ENCODE measurements at places on chromosomes 7 and 10. TPM values are rescaled to one million over a fixed set of nuclear protein-coding genes. Genes with fewer than 3 reads are reported as not detected.

Gene ZNF365
- not detected for total RNA-seq

Gene ARMH3
- 26.8 TPM for total RNA-seq

Gene GHRHR
- not detected for total RNA-seq

Gene TUBAL3
- total RNA-seq = not detected

DNA sequence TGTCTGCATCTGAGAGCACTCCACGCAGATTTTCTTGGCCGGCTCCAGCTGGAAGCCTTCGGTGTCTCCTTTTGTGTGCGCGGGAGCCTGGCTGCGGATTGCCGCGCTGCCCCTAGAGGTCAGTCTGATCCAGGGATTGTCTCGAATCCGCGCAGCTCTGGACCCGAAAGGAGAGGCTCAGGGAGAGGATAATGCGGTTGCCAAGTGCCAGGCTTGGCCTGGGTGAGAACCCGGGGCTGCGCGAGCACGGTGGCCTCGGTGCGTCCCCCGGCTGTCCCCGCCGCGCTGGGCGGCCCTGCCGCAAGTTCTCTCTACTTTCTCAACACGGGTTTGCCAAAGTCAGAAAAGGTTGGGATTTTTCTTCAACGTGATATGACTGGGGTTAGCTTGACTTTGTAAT lies 140.9 kb downstream of the ADCYAP1R1 start:
- no peak for DNase-seq

GRCh38 chr10:129744134-129745111 lies 219.7 kb downstream of the EBF3 start:
- no peak for DNase-seq

DNA sequence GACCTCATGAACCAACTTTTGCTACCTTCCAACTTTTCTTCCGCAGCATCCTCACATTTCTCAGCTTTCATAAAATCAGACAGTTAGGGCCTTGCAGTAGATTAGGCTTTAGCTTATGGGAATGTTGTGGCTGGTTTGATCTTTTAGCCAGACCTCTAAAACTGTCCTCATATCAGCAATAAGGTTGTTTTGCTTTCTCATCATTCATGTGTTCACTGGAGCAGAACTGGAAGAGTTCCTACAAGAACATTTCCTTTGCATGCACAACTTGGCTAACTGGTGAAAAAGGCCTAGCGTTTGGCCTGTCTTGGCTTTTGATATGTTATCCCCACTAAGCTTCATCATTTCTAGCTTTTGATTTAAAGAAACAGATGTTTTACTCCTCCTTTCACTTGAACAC lies 130.0 kb upstream of the LRRTM3 start:
- DNase-seq = no peak

DNA sequence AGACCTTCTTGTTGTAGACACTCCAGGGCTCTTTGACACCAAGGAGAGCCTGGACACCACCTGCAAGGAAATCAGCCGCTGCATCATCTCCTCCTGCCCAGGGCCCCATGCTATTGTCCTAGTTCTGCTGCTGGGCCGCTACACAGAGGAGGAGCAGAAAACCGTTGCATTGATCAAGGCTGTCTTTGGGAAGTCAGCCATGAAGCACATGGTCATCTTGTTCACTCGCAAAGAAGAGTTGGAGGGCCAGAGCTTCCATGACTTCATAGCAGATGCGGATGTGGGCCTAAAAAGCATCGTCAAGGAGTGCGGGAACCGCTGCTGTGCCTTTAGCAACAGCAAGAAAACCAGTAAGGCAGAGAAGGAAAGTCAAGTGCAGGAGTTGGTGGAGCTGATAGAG lies 5.5 kb downstream of the GIMAP7 start:
- DNase-seq = no peak

DNA sequence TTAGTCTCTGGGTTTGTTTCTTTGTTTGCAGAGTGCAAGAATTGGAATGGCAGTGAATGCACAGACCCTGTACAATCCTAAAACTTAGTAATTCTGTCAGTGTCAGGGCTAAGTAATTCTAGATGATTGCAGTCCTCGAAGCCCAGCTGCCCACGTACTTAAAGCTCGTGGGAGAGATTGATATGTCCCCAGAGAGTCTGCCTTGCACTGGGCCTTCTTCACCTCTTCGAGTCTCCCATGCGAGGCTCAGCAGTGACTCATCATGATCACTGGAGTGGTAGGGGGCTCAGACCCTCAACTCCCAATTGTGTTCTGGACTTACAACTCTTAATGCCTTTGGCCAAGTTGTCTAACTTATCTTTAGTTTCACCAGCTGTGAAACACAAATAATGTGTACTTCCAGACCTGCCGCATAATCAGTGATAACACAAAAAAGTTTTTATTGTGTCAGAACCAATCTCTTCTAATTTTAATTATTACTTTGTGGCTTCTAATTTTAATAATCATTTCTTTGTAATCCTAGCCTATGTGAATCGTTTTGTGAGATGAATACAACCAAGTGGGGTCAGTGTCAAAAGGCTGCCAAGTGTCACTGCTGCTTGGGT lies 345.6 kb upstream of the LRGUK start:
- DNase-seq = no peak

GRCh38 chr10:124056337-124056980 lies 36.9 kb downstream of the CHST15 start:
- DNase-seq = no peak

DNA sequence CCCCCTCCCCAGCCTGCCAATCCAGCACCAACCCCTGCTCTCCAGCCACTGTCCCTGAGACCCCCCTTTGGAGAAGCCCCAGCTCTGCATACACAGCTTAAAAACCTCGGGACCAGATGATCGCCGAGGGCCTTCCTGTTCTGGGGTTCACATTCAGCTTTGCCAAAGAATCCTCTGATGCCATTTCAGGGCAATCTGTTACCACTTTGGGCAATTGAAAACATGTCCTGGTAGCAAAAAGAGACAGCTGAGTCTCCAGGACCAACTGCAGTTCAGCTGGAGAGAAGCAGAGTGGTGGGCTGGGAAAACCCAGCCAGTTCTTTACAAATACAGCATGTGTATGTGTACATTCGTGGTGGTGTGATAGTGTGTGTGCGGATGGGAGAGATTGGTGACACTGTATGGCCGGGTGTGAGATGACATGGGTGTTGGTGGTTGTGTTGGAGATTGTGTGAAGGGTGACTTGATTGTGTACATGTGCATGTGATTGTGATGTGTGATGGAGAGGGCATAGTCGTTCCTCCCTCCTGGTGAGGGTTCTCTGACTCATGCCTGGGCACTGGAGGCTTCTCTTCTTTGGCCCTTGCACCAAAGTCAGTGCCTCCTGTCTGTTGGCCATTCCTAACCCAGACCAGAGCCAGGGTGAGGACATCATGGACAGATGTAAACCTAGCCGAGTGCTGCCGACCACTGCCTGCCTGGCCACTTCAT lies 48.5 kb upstream of the AQP1 start:
- DNase-seq = no peak

DNA sequence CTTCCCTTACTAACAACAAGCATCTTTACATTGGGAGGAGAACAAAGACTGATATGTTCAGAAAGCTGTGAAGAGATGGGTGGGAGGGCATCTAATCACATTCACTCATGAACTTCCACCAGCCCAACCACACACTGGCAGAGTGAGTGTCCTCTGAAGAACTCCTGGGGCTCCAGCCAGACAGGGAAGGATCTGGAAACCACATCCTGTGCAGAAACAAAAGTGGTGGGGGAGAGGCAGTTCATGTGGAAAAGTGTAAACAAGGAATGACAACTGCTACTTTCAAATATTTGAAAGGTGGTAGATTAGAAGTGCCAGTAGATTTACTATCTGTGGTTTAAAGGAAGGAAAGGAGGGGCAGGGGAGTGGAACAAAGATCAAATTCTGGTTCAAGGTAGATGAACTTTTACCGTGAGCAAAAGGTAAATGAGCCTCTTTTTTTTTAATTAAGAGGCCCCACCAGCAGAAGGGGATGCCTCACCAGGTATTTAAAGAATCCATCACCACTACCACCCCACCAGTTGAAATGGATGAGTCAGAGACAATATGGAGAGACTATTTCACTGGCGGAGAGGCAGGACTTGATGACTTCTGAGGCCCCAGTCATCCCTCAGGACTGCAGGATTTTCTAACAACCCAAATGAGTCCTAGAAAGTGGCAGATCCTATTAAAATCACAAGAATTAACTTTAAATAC lies 34.5 kb downstream of the GOT1 start:
- no peak for DNase-seq

Measured in activated B cell treated with CpG ODN at 0.5 μM for 24 hours (primary cell).